GF-D8 (cell line): ENCODE measurements at places on chromosomes 6 and 20.

DNA sequence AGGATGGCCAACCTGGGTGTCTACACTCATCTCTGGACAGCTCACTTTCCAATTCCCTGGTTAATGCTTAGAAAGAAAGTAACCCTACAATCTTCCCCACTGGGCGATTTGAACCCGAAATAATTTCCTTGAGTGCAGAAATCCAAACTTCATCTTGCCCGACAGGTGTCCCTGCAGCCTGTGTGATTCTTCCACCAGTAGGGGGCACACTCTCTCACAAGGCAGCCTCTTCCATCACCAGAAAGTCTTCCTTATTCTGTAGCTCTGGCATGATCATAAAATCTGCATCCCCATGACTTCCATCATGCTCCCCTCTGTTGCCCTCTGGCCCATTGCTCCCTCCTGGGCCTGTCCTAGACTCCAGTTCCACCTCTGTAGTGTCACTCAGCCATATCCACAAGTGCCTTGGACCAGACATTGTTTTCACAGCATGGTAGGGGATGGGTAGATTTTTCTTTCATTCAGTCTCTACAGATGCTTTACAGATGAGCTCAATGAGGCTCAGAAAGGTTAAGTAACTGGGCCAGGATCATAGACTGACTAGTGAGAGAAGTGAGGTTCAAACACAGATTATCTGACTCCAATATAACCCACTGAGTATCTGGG, 170.4 kb upstream of the SPTLC3 start:
- DNase-seq, result no peak

DNA sequence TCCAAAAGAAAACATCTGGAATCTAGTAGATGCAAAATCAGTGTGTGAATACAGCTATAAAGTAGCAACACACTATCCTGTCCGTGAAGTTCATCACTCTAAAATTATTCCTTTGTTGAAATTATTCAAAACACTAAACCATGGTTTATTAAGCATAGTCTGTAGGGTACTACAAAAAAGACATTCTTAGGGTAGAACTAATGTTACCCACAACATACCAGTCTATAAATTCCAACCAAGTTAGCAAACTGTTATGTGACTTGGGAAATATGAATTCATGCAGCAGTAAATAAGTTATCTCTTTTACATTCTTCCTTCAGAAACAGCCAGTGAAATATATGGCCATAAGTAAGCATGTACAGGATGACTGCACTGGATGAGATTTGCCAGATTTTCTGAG, 580.3 kb upstream of the ADGRB3 start:
- DNase-seq, result no peak

DNA sequence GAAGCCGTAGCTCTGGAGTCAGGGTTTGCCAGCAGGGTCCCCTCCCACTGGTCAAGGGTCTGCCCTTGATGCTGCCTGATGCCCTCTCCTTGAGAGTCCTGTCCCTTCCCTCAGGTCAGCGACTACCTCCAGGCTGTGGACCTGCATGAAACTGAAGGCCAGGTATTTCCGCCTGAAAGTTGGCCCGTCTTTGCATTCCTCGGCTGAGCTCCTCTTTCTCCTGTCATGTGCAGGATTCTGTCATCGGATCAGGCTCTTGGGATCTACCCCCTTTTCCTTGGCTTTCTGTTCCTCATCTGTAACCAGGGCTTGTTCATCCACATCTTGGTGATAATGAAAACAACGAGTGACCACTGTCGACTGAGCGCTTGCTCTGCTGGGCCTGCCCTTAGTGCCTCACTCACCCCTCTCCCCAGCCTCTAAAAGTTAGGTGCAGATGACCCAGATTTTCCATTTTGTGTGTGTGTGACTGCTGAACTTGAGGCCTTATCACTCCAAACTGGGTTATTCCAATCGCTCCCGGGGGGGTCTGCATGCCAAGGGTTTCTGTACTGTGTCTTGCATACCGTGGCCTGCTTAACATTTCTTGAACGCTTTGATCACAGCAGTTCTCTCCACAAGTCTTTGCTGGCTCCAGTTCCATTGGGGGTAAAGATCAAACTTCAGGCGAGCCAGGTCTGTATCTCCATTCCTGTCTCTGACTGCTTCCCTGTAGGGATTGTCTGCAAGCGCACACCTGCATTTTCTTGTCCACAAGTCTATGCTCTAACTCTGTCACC, 81.6 kb downstream of the DTD1 start:
- DNase-seq, result no peak

GRCh38 chr6:101396548-101397173, 3.2 kb downstream of the GRIK2 start:
- no peak for DNase-seq

GRCh38 chr20:760751-761417, 7.4 kb downstream of the SLC52A3 start:
- no peak for DNase-seq

GRCh38 chr6:11211254-11211653, 21.2 kb downstream of the NEDD9 start:
- no peak for DNase-seq

GRCh38 chr6:132053511-132053910, 102.3 kb upstream of the CCN2 start:
- DNase-seq, result no peak
